CMK (cell line): ENCODE measurements at places on chromosomes 13 and 19.

DNA sequence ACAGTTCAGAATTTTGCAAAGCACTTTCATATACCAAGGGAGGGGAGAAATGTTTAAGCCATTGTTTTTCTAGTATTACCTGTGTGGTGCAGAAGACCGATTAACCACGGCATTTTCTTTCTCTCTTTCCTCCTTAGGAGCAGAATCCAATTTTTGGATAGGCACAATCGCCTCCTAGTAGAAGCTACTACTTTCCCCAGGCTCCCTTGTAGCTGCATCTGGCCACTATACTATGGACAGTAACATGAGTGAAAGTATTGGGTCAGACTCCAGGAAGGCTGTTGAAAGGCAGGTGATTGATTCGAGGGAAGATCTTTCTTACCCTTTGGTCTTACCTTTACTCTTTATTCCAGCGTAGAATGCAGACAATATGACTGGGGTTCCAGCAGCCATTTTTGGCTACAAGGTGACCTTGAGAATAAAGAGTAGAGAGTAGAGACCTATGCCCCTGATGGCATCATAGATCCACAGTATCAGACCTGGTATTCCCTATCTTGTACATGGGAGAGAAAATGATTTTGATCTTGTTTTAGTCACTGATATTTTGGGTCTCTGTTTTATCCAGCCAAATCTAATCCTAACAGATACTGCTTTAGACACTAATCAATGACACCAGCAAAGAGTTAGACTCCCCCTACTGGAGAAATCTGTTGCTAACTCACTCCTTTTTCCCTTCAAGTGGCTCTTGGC, 77.0 kb downstream of the LRRC63 start:
- no peak for DNase-seq

DNA sequence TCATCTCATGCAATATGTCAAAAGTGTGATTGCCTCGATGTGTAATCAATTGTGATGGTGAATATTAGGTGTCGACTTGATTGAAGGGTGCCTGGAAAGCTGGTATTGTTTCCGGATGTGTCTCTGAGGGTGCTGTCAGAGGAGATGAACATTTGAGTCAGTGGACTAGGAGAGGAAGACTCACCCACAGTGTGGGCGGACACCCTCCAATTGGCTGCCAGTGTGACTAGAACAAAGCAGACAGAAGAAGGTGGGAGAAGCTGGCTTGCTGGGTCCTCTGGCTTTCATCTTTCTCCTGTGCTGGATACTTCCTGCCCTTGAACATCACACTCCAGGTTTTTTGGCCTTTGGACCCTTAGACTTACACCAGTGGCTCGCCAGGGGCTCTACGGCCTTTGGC, 15.5 kb upstream of the CABP5 start:
- DNase-seq = no peak

DNA sequence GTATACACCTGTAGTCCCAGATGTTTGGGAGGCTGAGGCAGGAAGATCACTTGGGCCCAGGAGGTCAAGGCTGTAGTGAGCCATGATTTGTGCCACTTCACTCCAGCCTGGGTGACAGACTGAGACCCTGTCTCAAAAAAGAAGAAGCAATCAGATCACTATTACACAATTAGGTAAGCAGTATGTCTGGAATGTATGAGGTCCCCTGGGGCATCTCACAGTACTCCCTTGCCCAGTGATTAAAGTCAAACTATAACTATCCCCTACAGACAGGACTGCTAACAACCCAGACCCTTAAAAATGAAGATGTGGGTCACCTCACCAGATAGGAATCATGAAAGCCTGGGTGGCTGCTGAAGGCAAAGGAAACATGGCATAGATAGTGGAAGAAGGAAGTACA, 9.4 kb upstream of the PAN3 start:
- no peak for DNase-seq

DNA sequence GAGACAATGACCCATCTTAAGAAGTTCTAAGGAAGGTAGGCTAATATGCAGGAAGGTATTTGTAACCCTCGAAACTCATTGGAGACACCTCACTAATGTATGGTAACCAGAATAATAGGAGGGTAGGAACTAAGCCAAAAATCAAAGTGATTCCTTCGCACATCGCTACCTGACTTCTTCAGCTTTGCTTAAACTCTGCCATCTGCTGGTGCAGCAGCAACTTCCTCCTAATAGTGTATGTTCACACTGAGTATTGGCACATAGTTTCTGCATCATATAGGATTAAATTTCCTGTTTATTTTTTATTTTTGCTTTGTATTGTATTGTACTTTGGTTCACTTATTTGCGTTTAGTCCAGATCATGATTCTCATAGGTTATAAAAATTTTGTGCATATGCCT, 676.2 kb downstream of the GPC5 start:
- no peak for DNase-seq

- no peak for DNase-seq
These were observed 64.7 kb downstream of the COL4A2 start for GRCh38 chr13:110371550-110372465.

DNA sequence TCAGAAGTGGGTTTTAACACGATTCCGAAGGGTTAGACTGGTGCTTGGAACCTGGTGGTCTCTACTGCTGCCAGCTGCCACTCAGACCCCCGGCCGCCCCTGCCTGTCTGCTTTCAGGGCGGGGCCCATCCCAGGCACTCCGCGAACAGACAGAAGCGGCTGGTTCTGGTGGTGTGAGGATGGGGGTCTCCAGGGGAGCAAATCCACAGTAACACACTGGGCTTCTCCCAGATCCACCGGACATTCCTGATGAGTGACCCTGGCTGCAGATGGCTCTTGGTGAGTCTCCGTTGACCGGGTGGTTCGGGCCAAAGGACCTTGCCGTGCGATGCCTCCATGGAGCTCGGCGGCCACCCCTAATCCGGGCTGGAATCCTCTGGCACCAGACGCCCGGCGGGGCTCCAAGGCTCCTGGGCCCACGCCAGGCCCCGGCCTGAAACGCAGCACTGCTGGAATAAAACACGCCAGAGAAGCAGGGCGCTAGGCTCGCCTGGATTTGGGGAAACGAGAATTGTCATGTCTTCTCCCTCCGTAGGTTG, 2.1 kb upstream of the PTBP1 start:
- DNase-seq = no peak

DNA sequence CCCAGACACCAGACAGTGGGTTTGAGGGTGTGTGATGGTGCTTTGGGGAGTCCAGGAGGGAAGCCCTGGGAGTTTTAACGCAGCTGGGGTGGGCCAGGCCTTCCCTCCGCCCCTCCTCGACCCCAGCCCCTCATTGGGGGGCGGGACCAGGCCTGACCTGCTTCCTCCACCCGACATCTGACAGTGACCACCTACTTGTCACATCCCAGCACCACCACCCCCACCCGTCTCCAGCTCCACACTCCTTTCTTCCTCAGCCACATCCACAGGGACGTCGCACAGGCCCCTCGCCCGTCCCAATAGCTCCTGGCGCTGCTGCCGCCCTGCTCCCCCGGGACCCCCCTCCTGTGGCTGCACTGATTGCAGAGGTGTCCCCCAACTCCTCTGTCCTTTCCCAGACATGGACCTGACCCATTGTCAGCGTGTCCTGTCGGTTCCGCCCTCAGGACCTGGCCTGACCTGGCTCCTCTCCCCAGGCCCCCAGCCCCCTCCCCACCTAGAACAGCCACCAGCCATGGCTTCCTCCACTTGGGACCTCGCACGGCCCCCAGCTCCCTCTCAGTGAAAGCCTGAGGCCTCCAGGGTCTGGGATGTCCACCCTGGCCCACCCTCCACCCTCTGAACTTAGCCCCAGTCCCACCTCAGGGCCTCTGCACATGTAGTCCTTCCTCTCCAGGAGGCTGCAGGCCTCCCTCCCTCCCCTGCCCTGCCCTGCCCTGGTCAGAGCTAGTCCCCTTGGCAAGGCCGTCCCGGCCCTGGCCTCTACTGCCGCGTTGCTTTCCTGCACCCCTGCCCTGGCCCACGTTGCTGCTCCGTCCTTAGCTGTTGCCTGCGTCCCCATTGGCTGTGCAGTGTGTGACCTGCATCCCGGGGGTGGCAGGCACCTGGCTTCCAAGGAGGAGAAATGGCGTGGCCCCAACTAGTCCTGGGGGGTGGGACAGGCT, 30.4 kb downstream of the COMP start:
- no peak for DNase-seq

DNA sequence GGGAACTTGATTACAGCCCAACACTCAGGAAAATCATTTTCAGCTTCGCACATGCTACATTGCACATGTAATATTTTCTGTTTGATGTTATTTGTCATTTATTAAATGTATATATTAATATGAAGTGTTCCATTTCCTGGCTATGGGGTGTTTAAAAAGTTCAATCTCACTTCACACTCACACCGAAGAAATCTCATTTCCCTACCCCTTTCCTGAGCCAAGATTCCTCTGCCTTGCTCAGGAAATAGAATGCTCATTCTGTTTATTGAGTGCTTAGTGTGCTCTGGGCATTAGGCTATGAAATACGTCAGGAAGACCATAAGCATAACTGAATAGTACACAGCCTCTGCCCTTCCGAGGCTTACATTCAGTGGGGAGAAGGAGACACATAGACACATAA, 331.9 kb upstream of the TSHZ3 start:
- no peak for DNase-seq

- no peak for DNase-seq
These were observed 68.4 kb downstream of the TEX26 start for GRCh38 chr13:31000889-31001288.

- DNase-seq = no peak
These were observed 181.5 kb downstream of the FOXO1 start for GRCh38 chr13:40484974-40485373.

GRCh38 chr13:86569119-86569518, 769.9 kb upstream of the SLITRK6 start:
- no peak for DNase-seq
